ENCODE measurements at places on chromosomes 12 and 14. TPM values are rescaled to one million over a fixed set of nuclear protein-coding genes. Genes with fewer than 3 reads are reported as not detected.

SLC6A15 gene
- total RNA-seq, result 31.8 TPM

TMEM119 gene
- not detected for total RNA-seq

FBXO34 gene
- total RNA-seq, result 27.0 TPM

KLRK1 gene
- not detected for total RNA-seq

TXNDC16 gene
- 1.7 TPM for total RNA-seq

BBS10 gene
- total RNA-seq, result 7.5 TPM

DUSP16 gene
- 15.1 TPM for total RNA-seq

VRTN gene
- total RNA-seq, result not detected

CCT2 gene
- total RNA-seq, result 263 TPM

KRT78 gene
- total RNA-seq, result 1.3 TPM

GDF11 gene
- total RNA-seq, result 0.72 TPM

OTX2 gene
- total RNA-seq, result not detected

MYF6 gene
- total RNA-seq, result not detected

SLC6A13 gene
- not detected for total RNA-seq

TWF1 gene
- total RNA-seq, result 145 TPM

STXBP6 gene
- not detected for total RNA-seq

FAR2 gene
- total RNA-seq, result 0.85 TPM

B4GALNT3 gene
- 5.5 TPM for total RNA-seq

PRKD1 gene
- total RNA-seq, result 1.9 TPM

AQP2 gene
- total RNA-seq, result not detected

VWF gene
- 2.2 TPM for total RNA-seq

All from tracheal epithelial cell (primary cell).